ENCODE measurements at places on chromosomes 13 and 19. TPM values are rescaled to one million over a fixed set of nuclear protein-coding genes. Genes with fewer than 3 reads are reported as not detected.

KIR3DL1 gene
- total RNA-seq = not detected

PCP2 gene
- total RNA-seq = 2.0 TPM

RTBDN gene
- not detected for total RNA-seq

TNNT1 gene
- total RNA-seq = 0.48 TPM

WDR87 gene
- not detected for total RNA-seq

MTRF1 gene
- total RNA-seq = 19.6 TPM

F7 gene
- total RNA-seq = not detected

ZIC2 gene
- not detected for total RNA-seq

COX6B2 gene
- total RNA-seq = 0.45 TPM

DKKL1 gene
- total RNA-seq = not detected

HIPK4 gene
- not detected for total RNA-seq

COX7A1 gene
- total RNA-seq = not detected

ZNF841 gene
- total RNA-seq = 22.9 TPM

NDUFA7 gene
- 49.6 TPM for total RNA-seq

POLRMT gene
- total RNA-seq = 50.6 TPM

GSX1 gene
- total RNA-seq = not detected

ESD gene
- total RNA-seq = 101 TPM

SIX5 gene
- 0.82 TPM for total RNA-seq

Data from T-helper 2 cell treated with Interferon-gamma antibody and Interleukin-4, amounts not matched to agents 100 ng/mL and 5 ng/mL, for 36 hours (primary cell).